ENCODE measurements at places on chromosomes 7 and 10.

DNA sequence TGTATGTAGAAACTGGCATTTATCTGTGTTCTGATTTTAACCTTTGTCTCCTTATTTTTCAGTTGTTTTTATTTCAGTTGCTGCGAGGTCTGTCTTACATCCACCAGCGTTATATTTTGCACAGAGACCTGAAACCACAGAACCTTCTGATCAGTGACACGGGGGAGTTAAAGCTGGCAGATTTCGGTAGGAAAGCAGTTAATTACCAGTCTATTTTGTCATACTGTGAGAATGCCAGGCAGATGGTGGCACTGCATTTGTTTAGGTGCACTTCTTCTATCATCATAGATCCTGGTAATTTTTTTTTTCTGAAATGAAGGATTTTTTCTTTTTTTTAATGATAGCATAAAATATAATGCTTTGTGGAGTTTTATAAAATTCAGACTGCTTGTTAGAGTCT, 321.4 kb downstream of the CDK14 start:
- no peak for DNase-seq

DNA sequence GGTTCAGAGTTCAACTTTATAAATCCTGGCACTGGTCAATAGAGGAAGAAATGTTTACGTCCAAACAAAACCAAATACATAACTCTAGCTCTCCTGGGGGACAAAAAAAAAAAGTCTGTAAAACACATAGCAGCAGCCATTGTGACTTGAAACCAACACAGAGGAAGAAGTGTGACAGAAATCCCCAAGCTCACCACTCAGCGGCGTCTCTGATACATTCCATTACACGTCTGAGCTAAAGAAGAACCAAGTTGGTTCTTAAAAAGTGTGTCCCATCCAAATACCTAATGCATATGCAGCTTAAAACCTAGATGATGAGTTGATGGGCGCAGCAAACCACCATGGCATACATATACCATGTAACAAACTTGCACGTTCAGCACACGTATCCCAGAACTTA, 58.3 kb upstream of the NANOS1 start:
- DNase-seq = no peak

DNA sequence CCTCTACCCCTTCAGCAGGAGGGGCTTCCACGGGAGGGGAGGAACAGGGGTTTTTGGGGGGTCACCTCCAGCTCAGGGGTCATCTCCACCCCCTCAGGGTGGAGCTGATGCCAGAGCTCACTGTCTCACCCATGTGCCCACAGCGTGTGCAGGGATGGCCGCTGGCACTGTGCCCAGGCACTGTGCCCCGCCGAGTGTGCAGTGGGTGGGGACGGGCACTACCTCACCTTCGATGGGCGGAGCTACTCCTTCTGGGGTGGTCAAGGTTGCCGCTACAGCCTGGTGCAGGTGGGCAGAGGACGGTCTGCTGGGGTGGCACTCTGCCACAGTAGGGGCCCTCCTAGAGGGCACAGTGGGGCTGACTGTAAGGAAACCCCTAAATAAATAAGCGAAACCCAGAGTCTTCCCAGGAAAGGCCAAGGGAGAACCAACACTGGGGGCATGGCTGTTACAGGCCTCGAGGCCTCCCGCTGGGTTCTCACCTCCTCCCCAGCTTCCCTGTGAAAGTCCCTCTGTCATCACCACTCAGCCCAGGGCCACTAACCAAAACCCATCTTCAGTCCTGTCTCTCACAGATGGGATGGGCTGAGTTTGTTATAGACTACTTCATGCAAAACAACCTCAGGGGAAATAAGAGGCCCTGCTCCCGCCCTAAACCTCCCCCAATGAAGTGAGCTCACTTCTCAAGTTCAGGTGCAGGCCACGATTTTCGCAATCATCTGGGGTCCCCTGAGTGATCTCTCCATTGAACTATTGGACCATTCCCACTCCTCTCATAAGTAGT, 7.4 kb upstream of the ZNF467 start:
- DNase-seq = no peak

DNA sequence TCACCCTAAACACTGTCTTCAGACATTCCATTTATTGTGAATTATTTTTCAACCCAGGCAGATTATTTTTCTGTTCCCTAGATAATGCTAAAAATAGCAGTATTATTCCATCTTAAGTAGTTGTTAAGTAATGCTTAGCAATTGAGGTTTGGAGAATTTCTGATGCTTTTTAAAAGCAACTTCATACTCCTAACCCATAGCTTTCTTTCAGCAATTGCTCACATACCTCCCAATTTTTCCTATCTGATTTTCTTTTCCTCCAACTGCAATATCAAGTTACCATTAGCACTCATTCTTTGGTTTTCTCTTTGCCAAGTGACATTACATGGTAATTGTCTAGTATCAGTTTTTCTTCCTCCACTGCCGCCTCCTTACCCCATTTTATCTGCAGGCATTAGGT, 104.7 kb downstream of the GPR85 start:
- no peak for DNase-seq

DNA sequence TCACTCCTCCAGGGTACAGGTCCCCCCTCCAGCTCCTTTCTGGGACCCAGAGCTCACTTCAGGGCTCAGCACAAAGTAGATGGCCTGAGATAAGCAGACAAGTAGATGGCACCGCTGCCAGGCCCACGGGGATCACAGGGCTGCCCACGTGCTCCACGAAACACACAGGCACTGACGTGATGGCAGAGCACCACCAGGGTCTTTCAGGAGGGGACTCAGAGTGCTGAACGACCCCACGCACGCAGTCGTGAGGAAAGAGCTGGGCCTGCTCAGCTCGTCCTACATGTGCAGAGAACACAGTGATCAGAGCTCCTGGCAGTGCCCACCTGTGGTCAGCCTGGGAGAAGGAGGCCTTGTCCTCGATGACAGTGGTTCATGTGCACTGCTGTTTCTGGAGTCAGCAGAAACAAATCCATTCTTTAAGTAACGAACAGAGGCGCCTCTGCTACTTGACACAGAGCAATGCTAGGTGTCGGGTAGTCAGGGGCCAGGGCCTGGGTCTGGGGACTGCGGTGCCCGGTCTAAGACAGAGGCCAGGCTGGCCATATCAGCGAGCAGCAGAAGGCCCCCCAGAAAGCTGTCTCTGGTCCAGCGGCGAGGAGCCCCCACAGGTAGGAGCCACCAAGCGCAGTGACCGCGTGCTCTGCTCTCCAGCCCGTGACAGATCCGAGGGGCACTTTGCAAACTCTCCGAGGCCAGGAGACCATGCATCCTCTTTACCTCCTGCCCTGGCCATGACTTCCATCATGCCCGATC, 129.8 kb upstream of the FAM20C start:
- DNase-seq = no peak

GRCh38 chr7:98571986-98572385, 45.1 kb upstream of the NPTX2 start:
- no peak for DNase-seq

DNA sequence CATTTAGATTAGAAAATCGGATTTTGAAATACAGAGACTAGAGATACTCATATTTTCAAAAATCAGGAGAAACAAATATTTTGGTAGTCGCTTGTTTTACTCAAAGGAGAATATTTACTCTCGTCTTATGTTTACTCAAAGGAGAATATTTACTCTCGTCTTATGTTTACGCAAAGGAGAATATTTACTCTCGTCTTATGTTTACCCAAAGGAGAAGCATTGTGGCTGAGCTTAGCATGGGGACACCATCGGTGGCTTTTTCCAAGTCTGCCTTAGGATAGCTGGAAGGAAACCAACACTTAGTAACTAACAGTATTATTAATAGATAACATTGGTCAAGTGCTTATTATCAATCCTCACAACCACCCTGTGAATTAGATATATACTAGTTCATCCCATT, 71.8 kb downstream of the SNX10 start:
- DNase-seq = no peak

DNA sequence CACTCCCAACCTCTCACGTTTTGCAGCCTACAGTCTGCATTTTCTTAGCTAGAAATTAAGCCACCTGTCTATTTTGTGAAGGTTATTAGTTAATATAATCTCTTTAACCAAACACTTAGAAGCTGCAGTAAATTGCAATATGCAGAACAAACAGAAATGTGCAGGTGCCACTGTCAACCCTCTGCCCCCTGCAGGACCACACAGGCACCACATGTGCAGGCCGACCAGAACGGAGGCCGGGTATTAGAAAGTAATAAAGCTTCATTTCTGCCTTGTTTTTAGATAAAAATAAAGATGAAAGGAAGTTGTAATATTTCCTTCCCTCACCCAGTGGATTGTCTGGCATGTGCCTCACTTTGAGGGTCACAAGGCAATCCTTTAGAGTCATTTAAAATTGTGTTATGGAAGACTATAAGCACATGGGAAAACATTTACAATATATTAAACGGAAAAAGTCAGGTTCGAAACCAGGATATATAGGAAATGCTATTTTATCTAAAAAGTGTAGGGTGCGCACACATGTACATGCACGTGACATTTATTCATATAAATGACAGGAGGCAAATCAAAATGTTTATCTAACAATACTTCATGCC, 158.2 kb downstream of the ARHGAP12 start:
- peak; percentile 51 for DNase-seq

GRCh38 chr10:116444527-116445142, 17.0 kb downstream of the PNLIPRP3 start:
- DNase-seq = peak; percentile 9

- DNase-seq = peak; percentile 7
Measured at GRCh38 chr10:114694062-114694461, 36.0 kb upstream of the ABLIM1 start.

- peak; percentile 32 for DNase-seq
Measured at GRCh38 chr10:119602241-119603095, 5.7 kb upstream of the TIAL1 start.

DNA sequence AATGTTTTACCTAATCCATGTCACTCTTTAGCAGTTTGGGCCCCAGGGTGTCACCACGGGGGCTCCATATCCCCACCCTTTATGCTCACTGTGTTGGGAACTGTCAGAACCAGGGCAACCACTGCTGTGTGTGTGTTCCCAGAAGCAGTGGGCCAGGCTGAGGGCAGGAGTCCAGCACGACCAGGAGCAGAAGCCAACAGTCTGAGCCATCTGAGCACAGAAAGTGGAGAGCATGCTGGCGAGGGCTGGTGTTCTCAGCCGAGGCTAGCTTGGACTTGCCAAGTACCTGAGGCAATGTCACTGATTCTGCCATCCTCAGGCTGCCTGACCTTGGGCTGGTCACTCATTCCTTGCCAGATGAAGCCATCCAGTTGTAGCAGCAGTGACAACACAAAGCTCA, 285.0 kb downstream of the BMPER start:
- DNase-seq = no peak

DNA sequence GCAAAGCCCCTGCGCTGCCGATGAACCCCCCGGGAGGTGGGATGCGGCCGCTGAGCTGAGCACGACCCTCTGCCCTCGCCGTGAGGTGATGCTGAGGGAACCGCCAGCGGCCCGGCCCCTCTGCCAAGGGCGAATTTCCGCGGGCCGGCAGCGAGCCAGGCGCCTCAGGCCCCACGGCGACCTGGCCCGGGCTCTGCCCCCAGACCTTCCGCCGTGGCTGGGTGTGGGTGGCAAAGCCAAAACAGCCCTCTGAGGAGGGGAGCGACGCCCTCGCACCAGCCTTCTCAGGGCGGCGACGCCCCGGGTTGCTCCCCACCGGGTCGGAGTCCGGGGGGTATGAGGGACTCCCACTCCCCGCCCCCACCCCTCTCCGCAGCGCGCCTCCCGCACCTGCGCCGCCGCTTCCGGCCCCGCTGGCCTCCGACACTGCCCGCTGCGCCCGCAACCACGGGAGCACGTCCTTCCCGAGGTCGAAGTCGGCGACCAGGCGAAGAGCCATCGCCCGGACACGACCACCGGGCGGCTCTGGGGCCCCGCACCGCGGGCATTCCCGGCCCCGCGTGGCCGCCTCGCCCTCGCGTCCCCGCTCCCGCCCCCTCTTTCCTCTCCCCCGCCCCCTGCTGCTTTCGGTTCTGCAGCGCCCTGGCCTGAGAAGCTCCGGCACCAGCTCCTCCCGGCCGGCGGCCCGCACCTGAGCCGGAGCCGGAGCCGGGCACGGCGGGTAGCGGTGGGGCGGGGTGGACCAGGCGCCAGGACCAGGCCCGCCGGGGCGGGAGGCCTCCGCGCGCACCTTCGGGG, at the start of gene GSAP:
TSS of gene GSAP (minus strand) at position 527 of the 798 bp plus-strand sequence. CDS start at position 499, 28 bp downstream.
- DNase-seq = peak; percentile 44

- DNase-seq = no peak
Measured at GRCh38 chr10:3907514-3907913, 122.5 kb upstream of the KLF6 start.

DNA sequence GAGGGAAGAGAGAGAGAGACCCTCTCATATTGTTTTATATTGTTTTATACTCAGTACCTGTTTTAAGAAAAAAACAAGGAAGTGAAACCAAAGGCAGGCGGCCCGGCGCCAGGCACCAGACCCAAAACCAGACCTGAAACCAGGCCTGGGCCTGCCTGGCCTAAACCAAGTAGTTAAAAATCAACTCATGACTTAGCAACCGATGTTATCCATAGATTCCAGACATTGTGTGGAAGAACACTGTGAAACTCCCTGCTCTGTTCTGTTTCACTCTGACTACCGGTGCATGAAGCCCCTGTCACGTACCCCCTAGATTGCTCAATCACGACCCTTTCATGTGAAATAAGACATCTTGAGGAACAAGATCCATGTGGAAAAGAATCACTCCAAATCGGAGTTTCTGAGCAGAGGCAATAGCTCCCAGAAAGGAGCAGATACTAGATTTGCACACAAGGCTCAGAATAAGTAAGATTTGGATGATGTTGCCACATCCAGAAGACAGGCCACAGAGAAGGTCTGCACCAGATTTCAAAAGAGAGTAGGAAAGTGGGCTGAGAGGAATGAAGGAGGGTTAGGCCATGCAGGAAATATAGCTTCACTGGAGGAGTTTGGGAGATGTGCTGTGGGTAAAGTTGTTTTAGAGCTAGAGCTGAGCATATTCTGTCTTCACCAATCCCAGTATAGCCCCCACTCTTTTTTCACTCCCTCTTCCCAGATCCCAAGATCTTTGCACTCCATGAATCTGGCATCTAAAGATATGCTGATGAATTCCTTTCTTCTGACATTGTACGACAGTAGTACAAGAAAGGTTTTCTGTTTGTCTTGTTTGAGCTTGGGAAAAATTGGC, 8.8 kb upstream of the ZNF248 start:
- DNase-seq = no peak

DNA sequence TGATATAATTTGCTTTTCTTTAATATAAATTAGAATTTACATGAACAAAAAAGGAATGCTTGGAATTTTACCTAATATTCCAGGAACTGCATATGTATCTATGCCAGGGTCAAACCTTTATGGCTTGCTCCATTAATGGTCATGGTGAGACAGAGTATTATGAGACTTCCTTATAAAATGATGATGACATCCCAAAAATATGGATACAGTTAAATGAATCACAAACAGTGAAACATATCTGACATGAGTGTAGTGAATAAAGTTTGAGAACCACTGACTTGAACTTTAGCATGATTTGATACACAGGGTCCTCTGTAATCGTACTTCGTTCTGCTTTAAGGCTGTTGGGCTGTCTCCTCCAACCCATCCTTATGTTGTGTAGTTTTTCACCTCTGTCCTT, 51.8 kb downstream of the MARCHF5 start:
- no peak for DNase-seq

- DNase-seq = no peak
Measured at GRCh38 chr10:129754211-129755050, 209.6 kb downstream of the EBF3 start.
